ENCODE measurements at places on chromosomes 4 and X.

- DNase-seq, result no peak
Observed at GRCh38 chr4:156495836-156496235, 475.8 kb downstream of the PDGFC start.

- peak; percentile 36 for DNase-seq
Observed at GRCh38 chrX:16892504-16893362, 22.6 kb upstream of the RBBP7 start.

DNA sequence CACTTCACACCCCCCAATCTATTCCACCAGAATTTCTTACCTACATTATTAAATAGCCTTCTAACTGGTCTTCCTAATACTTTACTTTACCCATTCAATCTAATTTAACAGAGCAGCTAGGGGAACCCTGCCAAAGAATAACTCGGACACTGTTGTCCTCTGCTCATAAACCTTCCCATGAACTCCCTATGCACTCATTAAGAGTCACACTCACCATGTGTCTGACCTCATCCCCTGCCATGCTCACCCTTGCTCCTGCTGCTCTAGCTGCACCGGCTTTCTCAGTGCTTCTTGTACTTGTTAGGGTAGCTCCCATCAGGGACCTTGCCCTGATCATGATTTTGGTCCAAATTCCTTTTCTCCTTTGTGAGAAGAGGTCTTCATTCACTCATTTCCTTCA lies 54.6 kb upstream of the GUCY1A1 start:
- DNase-seq, result no peak

GRCh38 chrX:323721-324628 lies 5.4 kb upstream of the GTPBP6 start:
- no peak for DNase-seq

- no peak for DNase-seq
Observed at GRCh38 chrX:73834219-73834618, 271.2 kb downstream of the CHIC1 start.

DNA sequence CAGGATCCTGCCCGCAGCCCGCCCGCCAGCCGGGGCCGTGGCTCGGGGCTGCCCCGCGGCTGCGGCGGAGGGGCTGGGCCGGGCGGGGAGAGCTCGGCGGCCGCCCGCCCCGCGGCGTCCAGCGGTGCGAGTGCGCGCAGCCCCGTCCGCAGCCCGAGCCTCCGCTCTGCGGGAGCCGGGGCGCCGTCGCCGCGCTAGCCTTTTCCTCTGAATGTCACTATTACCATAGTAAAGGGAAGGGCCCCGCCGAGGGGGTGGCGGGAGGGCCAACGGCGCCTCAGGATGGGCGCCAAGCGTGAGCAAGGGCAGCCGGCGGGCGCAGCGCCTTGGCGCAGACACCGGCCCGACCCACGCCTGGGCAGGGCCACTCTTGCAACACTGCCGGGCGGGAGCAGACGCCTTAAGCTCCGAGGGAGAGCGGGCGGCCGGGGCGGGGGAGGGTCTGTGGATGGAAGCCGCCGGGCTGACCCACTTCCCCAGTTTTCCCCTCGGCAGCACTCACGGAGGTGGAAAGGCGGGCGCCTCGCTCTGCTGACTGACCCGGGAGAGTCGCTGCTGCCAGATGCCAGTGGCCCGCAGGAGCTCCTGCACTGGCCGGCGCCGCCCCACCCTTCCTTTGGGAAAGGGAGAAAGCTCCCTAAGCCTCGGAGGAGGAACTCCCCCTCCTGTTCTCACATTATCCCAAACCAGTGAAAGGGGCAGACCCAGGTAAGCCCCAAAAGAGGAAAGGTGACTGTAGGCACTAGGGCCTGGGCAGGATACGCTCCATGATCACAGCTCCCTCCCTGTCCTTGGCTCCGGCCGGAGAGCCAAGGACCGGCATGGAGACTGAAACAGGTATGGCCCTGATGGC lies 329.4 kb downstream of the HNRNPD start:
- peak; percentile 57 for DNase-seq

DNA sequence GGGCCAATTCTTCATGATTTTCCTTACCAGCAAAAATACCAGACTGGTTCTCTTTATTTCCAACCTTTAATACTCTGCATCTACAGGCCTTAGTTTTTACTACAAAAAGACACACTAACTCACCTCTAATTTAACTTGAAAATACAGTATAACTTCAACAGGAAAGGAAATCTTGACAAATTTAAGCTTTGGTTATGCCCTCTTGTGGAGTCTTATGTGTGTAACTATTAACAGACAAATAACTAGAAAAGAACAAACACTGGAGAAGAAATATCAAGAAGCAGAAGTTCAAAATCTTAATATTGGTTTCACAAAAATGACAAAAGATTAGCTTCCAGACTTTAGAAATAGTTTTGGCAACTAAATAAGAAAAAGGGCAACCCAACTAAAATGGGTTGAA lies 33.0 kb downstream of the PPA2 start:
- no peak for DNase-seq

- DNase-seq, result no peak
Observed at GRCh38 chr4:153764601-153765368, 5.0 kb upstream of the RNF175 start.

- DNase-seq, result no peak
Observed at GRCh38 chr4:84498935-84499623, at the start of gene NKX6-1. NKX6-1 (minus strand) TSS chr4:84499292; CDS start chr4:84498228, 1,064 bp downstream.

DNA sequence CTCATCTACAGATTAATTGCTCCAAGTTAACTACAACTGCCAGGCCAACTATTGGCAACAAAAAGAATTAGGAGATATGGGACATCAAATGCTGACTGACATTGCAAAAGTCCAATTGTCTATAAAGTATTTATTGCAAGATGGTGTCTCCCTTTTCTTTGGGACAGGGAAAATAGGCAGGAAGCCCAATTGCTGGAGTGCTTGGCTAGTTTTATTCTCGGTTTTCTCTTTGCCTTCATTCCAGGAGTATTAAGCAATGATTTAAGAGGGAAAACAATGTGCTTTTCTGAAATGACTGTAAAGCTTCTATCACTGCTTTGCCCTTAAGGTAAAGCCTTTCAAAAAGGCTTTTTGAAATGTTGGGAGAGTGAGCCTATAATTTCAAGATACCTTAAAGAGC lies 62.8 kb upstream of the DIAPH2 start:
- DNase-seq, result no peak

DNA sequence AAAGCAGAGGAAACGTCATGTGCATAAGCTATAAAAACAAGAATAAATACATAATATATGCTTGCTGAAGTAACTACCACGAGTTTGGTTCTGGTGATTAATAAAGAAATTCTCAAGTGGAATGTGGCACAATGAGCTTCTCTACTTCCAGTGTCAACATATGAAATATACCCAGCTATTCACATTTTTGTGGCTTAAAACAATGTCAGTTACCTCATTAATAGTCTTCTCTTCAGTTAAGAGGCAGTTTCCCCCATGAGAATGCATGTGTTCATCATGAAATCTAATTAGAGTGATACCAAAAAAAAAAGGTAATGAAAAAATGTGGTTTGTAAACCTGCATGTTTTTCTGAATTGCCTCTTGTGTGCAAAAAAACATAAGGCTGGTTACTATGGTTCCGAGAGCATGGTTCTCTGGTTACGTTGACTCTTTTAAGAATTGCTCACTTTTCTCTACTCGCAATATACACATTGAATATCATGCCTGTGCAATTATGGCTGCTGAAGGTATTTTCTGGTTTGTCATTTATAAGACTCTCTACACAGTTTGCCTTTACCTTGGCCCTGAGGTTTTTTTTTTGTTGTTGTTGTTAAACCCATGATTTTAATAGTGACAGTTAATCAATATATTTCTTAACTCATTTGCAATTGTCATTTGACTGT lies 108.2 kb downstream of the PCDH7 start:
- no peak for DNase-seq

GRCh38 chr4:145583191-145584055 lies 35.8 kb upstream of the MMAA start:
- no peak for DNase-seq

DNA sequence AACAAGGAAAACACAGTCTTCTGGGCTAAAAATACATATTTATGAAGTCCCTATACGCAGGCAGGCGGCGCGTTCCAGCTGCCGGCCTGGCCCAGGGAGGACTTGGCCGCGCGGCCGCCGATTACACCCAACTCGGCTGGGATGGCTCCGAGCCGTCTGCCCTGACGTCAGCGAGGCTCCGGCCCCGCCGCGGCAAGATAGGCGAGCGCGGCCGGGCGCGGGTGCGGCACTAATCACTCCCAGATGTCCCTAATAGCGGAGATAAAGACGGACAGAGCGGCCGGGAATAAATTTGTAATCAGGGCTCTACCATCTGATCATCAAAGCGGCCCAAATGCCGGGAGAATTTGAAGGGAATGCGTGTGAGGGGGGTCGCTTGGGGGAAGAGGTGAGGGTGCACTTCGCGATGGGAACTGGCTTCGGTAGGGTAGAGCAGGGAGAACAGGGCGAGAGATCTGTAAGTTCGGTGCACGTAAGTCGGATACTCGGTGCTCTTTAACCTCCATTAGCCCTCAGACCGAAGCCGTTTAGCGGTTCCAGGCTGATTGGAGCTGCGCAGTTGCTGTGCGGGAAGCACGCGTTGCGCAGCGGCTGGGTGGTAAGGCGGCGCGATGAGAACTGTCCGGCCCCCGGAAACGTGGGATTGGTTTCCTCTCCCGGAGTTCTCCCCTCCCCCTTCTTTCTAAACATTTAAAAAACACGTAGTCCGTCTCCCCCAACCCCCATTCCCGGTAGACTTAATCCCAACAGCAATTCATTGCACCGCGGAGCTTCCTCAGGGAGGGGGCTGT lies 7.7 kb downstream of the HAND2 start:
- no peak for DNase-seq

DNA sequence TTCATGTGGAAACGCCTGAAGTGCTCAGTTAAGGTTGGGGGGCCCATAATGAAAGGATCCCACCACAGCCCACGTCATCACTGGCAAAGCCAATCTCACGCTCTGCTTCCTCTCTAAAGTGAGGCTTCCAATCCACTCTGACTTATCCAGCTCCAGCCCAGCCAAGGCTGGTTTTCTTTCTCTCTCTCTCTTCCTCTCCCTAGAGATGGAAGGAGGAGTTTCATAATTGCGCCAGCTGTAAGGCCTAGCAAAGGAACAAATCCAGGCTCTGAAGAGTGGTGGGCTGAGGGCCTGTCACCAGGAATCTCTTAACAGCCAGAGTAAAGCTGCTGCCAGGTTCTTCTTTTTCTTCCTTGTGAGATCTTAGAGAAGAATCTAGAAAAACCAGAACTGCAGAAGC lies 20.7 kb upstream of the BCLAF3 start:
- no peak for DNase-seq

GRCh38 chrX:65925005-65925404 lies 114.9 kb downstream of the VSIG4 start:
- DNase-seq, result no peak

DNA sequence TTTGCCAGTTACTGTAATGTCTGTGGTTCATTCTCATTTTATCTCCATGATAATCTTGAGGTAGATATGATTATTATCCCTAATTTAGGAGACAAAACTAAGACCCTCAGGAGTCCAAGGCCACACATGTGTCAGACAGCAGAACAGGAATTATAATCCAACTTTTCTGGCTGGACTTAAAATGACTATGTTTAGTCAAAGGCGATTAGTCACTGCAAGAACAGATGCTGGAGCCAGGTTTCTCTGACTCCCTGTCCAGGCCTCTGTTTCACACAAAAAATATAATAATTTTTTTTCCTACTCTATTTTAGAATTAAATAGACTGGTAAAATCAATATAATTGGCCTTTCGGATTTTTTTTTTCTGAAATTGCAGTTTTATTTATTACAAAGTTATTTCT lies 56.7 kb upstream of the TMEM131L start:
- no peak for DNase-seq

DNA sequence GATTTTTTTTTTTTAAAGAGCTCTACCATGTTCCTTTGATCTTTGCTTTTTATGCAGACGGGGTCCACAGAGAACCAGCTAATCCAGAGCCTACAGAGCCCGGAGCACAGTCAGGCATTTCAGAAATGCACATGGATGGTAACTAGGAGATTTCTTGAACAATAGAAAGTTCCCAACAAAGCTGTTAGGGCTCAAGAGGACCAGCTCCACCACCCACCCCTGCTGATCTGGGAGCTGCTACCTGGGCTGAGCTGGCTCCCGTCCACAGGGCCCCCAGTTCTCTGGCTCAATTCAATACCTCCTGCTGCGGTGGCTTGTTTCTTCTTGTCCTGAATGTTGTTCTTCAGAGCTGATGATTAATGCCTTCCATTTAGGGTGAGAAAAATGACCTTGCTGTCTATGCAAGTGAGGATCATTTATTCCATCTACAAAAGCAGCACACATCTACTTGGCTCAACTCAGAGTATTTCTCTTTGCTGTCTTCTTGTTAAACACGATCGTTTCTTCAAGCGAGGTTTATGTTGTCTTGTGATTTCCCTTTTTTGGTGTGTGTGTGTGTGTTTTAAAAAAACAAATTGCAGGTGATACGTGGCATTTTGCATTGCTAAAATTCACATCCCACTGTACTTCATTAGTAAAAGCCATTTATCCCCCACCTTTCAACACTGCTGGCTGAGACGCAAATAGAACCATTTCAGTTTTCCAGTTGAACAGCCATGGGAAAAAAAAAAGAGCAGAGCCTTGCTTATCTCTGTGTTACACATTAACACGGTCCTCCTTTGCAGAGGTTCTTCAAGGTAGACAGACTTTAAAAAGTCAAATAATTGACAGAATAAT lies 31.3 kb downstream of the IGFBP7 start:
- DNase-seq, result no peak

GRCh38 chr4:55001538-55001937 lies 123.9 kb downstream of the KDR start:
- no peak for DNase-seq

- peak; percentile 53 for DNase-seq
Observed at GRCh38 chrX:68895341-68895755, 66.5 kb downstream of the EFNB1 start.

GRCh38 chr4:144298519-144298918 lies 158.0 kb upstream of the GYPA start:
- no peak for DNase-seq

GRCh38 chrX:47129899-47130358 lies 14.6 kb downstream of the NDUFB11 start:
- DNase-seq, result no peak

DNA sequence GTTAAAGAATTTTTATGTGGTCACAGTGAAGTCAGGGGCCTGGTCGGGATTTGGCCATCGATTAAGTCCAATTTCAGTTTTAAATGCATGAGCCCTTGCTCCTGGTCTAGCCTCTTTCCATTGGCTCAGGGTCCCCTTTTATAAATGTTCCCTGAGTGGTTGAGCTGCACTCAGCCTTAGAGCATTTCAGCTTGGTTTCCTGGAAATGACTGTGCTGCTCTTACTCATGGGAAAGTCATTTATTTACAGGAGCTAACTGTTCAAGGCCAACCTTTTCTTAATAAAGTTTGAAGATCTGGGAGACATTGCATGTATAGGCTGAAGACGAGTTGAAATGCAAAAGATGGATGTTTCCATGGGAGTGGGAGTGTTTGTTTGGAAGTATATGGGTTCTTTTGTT lies 98.8 kb upstream of the CLNK start:
- DNase-seq, result no peak
